Hair follicle dermal papilla cell (primary cell): ENCODE measurements at places on chromosomes 3 and 15. TPM values are rescaled to one million over a fixed set of nuclear protein-coding genes. Genes with fewer than 3 reads are reported as not detected.

Gene LRRIQ4
- total RNA-seq: 0.16 and 0.36 TPM in 2 replicates

Gene ARL13B
- 13.6 and 14.5 TPM in 2 replicates for total RNA-seq

Gene IQCF5
- not detected in 2 replicates for total RNA-seq

Gene CDC25A
- 1.8 and 2.8 TPM in 2 replicates for total RNA-seq

Gene MELTF
- total RNA-seq: 6.1 and 7.3 TPM in 2 replicates

Gene CISH
- 1.3 and 2.3 TPM in 2 replicates for total RNA-seq

Gene SGO1
- 0.81 and 1.6 TPM in 2 replicates for total RNA-seq

Gene TMEM212
- total RNA-seq: not detected in 2 replicates

Gene RIOX2
- total RNA-seq: 31.9 and 33.9 TPM in 2 replicates

Gene GNAT1
- total RNA-seq: not detected in 2 replicates

Gene ZNF774
- 0.85 and 1.9 TPM in 2 replicates for total RNA-seq

Gene TRPM1
- not detected in 2 replicates for total RNA-seq

Gene GPR62
- total RNA-seq: not detected in 2 replicates

Gene SLC35G2
- 9.8 and 14.4 TPM in 2 replicates for total RNA-seq

Gene ATP2B2
- total RNA-seq: not detected in 2 replicates

Gene ISLR2
- 0.73 TPM in 1 of 2 replicates, not detected in the other for total RNA-seq

Gene HRH1
- 4.7 and 6.8 TPM in 2 replicates for total RNA-seq

Gene RNU5B-1
- not detected in 2 replicates for total RNA-seq

Gene C3orf85
- not detected in 2 replicates for total RNA-seq

Gene KLF15
- 0.49 and 1.1 TPM in 2 replicates for total RNA-seq

Gene PSTPIP1
- total RNA-seq: not detected in 2 replicates

Gene PPP1R14D
- not detected in 2 replicates for total RNA-seq

Gene MST1R
- total RNA-seq: 1.1 TPM in 2 replicates

Gene MKRN3
- total RNA-seq: 0.85 TPM in 1 of 2 replicates, not detected in the other

Gene IL17RE
- total RNA-seq: 3.2 and 6.9 TPM in 2 replicates

Gene GPR87
- 0.16 TPM in 1 of 2 replicates, not detected in the other for total RNA-seq

Gene UBE2E1
- total RNA-seq: 82.7 and 94.4 TPM in 2 replicates

Gene SAMMSON
- not detected in 2 replicates for total RNA-seq

Gene ARGFX
- total RNA-seq: not detected in 2 replicates
